Retina (tissue), 1 donor: ENCODE measurements at places on chromosomes 4 and X.
A peak's percentile ranks its signal among the peaks of the same experiment; 100 is the strongest.

DNA sequence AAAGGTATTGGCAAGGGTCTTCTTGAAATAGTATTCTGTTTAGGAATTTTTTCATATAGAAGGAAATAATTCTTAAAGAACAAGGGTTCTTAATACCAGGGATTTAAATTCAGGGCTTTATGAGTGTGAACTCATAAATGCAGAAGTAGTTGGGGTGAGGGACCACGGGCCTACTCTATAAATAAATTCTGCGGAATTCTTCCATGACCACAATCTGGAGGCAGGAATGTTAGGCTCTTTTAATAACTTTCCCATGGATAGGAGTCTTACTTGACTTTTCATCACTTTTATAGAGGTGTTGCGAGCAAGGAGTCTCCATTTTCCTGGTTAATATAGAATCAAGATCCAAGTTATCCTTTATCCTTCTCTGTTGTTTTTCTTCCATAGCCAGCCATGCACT lies 76.7 kb upstream of the SLC4A4 start:
- no peak for DNase-seq

DNA sequence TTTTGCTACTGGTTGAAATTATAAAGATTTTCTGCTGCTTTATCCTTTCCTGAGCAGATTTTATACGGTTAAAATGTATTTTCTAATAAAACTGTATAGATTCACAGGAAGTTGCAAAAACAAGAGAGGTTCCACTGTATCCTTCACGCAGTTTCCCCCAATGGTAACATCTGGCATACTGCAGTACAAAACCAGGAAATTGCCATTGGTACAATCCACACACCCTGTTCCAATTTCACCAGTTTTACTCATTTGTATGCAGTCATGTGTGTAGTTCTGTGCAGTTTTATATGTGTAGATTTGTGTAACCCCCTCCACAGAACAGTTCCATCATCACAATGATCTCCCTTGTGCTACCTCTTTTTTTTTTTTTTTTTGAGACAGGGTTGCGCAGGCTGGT lies 20.0 kb downstream of the DDX3X start:
- DNase-seq: no peak

DNA sequence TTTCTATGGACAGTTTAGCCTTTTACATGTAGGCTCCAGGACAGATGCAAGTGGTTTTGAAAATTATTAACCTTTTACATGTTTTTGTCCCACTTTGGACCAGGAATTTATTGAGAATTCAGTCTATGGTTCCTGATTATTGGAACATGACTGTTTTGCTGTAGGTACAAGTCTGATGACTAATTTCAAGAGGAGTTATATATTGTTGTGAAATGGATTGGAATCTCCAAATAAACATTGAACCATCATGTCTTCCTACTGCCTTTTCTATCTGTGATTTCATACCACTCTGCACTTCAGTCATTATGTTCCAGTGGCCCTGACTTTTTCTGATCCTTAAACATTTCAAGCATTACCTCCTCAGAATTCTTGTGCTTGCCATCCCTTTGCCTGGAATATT lies 35.9 kb downstream of the TBC1D19 start:
- DNase-seq: no peak

GRCh38 chrX:131081772-131082740 lies 23.9 kb downstream of the ARHGAP36 start:
- peak; percentile 43 for DNase-seq

GRCh38 chr4:97027728-97028410 lies 1115.4 kb downstream of the STPG2 start:
- DNase-seq: peak; percentile 44

GRCh38 chrX:8504451-8504850 lies 39.8 kb downstream of the VCX3B start:
- DNase-seq: no peak

- DNase-seq: no peak
Observed at GRCh38 chrX:18886005-18886343, 97.9 kb downstream of the PHKA2 start.

DNA sequence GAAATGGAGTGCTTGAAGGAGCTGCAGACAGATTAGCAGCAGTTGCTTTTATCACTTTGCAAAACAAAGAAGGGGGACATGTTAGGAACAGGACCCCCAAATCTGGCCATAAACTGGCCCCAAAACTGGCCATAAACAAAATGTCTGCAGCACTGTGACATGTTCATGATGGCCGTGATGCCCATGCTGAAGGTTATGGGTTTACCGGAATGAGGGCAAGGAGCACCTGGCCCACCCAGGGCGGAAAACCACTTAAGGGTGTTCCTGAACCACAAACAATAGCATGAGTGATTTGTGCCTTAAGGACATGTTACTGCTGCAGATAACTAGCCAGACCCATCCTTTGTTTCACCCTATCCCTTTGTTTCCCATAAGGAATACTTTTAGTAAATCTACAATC lies 79.6 kb upstream of the GC start:
- DNase-seq: no peak

DNA sequence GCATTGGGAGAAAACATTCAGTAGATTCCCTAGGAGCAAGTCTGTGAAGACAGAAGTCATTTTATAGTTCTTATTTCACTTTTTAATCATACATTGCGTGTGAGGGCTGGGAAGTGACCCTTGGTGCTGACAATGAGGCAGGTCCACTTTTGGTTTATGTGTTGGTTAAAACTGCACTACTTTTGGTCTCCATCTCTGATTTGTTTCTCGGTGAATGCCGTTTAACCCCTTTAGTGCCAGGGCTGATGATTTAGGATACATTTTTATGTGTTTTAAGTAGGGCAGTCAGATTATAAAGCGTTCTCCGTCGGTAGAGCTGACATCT lies 110.4 kb downstream of the AFF1 start:
- DNase-seq: no peak
